ENCODE measurements at places on chromosomes 6 and 20.

DNA sequence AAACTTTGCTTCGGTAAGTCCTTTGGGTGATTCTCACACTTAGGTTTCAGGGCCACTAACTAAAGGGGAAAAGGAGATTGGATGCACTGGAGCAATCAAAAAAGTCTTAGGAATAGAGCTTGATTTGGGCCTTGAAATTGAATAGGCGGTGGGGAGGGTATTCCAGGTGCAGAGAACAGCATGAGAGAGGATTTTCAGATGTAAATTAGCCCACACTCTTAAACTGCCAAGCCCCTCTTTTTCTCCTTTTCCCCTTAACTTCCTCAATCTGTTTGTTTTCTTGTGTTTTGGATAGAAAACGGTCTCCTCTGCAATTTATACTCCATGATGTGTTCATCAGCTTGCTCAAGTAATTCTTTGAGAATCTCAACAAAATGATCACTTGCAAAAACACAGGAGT lies 62.1 kb upstream of the RIPOR2 start:
- no peak for DNase-seq

GRCh38 chr20:40319056-40319455 lies 370.0 kb downstream of the MAFB start:
- DNase-seq: no peak

DNA sequence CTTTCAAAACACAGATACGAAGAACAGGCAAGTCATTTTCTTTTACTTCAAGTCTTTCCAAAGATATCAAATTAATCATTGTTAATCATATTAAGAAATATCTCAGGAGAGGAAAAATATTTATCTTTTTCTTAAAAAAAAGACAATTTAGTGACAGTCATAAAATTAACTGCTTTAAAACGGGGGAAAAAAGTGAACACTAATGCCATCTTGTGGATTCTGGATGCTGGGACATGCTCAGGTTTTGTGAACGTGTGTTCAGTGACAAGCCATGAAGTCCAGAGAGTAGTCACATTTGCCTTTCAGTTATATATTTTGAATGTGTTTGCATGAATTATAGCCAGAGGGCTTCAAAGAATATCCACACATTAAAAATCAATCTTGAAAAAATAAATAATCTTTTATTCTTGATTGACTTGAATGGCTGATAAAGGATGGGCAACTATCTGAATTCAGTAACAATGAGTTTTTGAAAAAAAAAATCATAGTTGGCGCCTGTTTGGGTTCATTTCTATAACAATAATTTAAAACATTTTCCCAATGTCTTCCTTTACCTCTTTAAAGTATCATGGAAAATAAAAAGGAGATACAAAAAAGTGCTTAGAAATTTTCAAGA lies 74.7 kb upstream of the NOX3 start:
- no peak for DNase-seq

- no peak for DNase-seq
Observed at GRCh38 chr6:146803601-146804000, 204.8 kb downstream of the ADGB start.

DNA sequence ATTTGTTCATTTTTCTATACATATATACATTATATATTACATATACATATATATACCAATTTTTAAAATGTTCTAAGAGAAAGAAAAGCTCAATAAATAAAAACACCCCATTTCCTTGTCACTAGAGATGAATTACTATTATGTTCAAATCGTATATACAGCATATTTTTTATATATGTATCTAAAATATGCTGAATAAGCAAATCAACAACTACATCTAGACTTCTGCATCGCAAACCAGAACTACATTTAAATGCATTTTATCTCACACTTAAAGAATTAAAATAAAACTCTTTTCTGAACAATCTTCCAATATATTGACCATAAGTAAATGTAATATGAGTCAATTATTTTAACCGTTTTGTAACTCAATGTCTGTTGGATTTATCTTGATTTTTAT lies 133.9 kb downstream of the LAMA2 start:
- DNase-seq: no peak

DNA sequence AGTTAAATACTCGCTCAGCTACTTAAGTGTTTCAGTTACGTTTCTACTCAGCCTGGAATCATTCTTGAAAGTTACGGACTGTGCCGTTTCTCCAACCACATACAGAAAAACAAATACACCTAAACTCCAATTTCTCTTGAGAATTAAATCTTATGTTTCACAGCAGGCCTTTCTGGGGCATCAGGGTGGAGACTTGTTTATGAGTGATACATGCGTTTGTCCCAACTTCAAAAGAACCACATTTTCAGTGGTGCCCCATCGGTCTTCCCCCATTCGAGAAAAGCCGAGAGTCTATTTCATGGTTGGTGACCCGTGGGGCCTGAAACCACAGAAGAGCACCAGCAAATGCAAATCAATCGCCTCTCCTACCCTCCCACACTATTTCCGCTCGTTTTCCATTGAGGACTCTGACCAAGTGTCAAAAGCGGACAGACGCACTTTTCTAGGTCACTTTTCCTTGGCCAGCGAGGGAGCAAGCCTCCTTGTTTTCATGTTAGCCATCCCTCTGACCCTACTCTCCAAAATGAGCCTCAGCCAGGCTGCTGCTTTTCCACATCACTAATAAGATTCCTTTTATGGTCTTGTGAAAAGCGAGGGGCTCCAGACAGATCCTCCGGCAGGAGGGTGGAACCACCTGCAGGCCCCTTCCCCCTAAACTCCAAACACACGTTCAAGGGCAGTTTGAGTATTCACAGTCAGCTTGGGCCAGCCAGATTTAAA lies 3.1 kb downstream of the JAG1 start:
- no peak for DNase-seq

DNA sequence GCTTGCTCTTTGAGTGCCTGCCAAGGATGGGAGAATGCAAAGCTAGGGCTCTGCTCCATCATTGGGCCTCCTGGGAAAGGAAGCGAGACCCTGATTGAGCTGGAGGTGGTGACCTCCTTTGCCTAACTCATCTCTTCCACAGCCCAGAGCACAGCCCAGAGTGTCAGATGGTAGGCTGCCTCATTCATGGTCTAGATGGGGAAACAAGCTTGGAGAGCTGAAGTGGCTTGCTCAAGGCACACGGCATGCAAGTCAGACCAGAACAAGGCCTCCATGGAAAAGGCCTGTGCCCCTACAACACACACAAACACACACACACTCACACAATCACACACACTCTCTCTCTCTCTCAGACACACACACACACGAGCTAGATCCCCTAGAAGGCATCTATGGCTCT lies 17.5 kb downstream of the TGM3 start:
- DNase-seq: no peak

- DNase-seq: no peak
Observed at GRCh38 chr6:44021589-44022295, 105.5 kb downstream of the MRPL14 start.

GRCh38 chr6:10433322-10433721 lies 18.4 kb upstream of the TFAP2A start:
- no peak for DNase-seq

GRCh38 chr20:29300579-29301551 lies 1956.6 kb upstream of the DEFB115 start:
- peak; percentile 80 for DNase-seq

DNA sequence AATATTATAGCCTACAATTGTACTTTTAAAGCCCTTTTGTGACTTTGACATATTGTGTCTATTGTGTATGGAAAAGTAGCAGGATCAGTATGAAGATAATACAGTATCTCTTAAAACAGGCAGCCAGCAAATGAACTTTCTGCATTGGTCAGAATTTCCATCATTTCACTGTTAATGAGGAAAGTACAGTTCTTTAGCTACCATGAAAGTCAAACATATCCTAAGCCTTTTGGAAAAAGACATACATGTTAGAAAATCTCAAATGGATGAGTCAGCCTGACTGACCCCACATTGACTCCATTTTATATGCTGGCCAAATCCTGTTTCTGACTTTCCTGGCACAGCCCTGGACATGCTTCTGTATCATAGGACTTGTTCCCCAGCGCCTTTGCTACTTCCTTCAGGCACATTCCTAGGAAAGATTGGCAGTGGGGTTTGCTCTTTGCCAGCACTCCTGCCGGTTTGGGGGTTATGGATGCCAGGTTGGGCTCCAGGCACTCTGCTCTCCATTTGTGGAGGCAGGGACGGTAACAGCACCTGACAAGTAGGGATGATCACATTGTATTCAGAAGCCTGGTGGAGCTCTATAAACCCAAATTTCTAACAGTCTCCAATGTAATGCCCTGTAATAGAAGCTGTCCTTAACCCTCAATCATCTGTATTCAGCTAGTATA lies 43.7 kb downstream of the TOP1 start:
- no peak for DNase-seq

DNA sequence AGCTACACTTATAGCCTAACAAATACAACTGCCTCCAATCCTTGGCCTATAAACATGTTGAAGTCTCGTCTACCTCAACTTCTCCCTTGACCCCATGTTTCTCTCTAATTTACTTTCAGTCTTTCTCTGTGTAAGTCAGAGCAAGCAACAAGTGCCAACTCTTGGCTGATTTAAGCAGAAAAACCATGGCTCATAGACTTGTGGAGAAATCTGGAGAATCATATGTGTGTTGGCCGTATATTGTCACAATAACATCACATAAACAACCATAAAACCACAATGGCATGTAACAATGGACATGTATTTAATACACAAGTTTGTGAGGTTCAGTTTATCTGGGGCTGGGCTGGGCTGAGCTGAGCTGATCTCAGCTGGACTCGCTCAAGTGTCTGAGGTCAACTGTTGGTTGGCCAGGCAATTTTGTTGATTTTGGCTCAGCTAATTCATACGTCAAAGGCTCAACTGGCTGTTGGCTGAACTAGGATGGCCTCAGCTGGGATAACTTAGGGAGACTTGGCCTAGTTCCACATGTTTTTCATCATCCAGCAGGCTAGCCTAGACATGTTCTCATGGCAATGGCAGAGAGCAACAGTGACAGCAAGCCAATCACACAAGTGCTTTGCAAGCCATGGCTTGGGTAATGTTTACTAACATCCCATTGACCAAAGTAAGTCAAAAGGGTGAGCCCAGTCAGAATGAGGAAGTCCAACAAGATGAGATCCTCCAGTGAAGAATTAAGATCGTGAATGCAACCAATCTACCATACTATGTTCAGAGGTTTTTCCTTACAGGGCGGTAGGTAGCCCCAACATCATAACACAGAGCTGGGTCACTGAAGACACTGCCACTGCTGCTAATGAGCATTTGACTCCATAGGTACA lies 12.9 kb upstream of the TBC1D22B start:
- no peak for DNase-seq
